Thymus (tissue), 14 donors: ENCODE measurements at places on chromosomes 1 and 21. TPM values are rescaled to one million over a fixed set of nuclear protein-coding genes. Genes with fewer than 3 reads are reported as not detected.

- DNase-seq: no peak
These were observed 65.8 kb downstream of the RHOU start for GRCh38 chr1:228801068-228801467.

- DNase-seq: no peak
These were observed 99.2 kb upstream of the GRIK3 start for GRCh38 chr1:37133276-37134145.

DNA sequence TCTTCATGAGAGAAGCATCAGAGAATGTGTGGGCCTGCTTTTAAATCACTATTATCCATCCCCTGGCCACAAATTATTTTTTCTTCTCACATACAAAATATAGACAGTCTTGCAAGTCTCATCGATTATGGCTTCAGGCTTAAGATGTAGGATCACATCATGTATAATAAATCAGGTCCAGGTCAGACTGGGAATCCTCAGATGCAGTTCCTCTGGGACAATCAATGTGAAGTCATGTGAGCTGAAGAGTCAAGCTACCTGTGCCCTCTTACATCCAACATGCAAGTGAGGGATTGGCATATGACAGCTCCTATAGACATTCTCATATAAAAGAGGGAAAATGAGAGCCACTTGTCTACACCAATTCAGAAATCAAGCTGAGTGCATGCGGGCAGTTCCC is 631.8 kb downstream of the PTPRU start:
- no peak for DNase-seq

DNA sequence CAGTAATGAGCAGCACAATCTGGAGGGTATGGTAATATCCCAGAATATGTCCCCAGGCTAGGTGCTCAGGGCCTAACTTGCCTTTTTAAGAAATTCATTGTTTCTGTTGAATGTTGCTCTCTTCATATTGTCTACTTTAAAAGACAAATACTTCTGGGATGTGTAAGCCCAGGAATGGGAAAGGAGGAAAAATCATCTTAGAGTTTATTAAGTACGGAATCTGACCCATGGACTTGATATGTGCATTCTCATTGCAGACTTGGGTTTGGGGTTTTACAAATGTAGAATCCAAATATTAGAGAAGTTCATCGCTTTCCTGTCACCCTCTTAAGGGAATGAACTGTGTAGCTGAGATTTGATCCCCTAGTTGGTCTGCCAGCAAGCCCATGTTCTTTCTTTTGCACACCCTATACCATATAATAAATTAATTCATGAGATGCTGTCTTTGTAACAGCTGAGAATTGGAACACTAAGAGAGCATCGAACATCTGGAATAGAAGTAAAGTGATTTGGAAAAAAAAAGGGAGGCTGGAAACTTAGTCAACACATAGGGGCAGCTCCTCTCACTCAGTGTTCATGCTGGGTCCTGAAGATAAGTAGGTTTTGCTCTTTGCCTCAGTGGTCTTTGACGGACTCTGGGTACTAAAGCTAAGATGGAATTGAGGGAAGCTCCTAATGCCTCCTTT is 235.8 kb upstream of the C1orf105 start:
- no peak for DNase-seq

DNA sequence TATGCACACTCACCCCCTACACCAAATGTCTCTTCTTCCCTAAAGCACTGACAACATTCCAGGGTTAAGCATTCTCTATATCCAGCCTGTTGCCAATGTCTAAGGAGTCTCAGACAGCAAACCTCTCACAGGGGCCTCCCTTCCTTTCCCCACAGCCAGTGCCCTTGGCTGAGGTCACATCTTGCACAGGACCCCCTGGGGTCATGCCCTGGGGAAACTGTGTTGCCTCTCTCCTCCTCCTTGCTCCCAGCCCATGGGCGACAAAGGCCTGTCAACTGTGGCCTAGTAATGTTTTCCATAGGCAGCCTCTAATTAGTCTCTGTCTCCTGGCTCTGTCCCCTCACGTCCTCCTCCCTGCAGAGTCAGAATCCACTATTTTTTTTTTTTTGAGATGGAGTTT is 54.6 kb downstream of the NENF start:
- no peak for DNase-seq

GRCh38 chr1:23480187-23481025 is 3.6 kb downstream of the ASAP3 start:
- DNase-seq: no peak

GRCh38 chr1:60052601-60053000 is 21.0 kb downstream of the C1orf87 start:
- no peak for DNase-seq

DNA sequence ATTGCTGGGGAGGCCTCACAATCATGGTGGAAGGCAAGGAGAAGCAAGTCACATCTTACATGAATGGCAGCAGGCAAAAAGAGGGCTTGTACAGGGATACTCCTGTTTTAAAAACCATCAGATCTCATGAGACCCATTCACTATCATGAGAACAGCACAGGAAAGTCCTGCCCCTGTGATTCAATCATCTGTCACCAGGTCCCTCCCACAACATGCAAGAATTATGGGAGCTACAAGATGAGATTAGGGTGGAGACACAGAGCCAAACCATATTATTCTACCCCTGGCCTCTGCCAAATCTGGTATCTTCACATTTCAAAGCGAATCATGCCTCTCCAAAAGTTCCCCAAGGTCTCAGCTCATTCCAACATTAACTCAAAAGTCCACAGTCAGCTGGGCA is 11.1 kb upstream of the MIA3 start:
- no peak for DNase-seq

DNA sequence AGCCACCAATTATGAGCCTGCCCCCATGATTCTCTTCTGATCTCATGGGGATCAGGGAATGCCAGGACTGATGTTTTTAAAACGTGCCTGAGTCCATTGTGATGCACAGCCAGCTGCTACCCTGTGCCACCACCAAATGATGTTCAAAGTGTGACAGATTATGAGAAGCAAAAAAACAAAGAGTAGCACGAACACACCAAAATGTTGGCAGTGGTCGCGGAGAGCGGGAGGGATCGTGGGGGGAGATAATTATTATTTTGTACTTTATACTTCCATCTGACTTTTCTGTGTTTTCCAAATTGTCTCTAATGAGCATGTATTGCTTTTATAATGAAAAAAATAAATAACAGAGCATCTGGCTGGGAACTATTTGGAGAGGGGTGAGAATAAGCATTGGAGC is 50.5 kb downstream of the EPHB2 start:
- no peak for DNase-seq

GRCh38 chr21:42463861-42464515 is 32.0 kb downstream of the RSPH1 start:
- DNase-seq: no peak

DNA sequence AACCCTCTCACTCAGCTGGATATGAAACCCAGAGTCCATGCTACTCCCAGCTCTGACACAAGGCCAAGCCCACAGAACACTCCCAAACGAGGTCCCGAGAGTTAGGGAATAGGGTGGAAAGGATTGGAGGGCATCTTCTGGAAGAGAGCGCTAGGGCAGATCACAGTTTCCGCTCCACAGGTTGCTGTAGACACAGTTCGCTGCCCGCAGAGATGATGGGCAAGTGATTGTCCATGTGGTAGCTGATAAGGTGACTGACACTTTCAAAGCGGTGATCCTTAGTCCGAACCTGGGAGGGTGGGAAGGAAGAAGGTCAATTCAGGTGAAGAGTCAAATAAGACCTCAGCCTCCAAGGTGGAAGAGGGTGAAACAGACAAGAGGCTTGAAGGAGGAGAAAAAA is 2.1 kb upstream of the PYGO2 start:
- no peak for DNase-seq

DNA sequence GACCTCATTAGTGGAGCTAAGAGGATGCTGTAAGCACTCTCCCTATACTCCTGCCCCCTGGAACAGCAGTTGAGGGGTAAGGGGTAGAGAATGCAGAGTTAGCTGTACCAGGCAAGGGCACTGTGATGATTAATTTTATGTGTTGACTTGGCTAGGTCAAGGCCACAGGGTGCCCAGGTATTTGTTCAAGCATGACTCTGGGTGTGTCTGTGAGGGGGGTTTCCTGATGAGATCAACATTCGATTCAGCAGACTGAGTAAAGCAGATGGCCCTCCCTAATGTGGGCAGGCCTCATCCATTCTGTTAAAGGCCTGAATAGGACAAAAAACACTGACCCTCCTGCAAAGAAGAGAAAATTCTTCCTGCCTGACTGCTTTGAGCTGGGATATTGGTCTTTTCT is 110.8 kb downstream of the KCND3 start:
- no peak for DNase-seq

DNA sequence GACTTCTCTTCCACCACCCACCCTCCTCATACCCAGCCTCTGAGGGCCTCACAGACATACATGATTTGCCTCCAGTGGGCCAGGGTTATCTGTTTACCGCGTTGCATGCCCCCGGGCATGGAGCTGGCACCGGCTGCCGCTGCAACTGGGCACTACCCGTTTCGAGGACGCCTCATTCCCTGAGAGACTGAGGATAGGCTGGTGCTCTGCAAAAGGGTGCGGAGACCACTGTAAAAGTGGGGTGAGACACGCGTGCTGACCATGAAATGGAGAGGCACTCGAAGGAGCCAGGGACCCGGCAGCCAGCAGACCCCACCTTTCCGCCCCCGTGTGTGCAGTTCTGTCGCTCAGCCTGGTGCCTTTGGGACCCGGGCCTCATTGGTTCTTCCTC is 20.6 kb downstream of the TP73 start:
- DNase-seq: no peak

GRCh38 chr1:49298304-49298703 is 521.6 kb upstream of the BEND5 start:
- no peak for DNase-seq

DNA sequence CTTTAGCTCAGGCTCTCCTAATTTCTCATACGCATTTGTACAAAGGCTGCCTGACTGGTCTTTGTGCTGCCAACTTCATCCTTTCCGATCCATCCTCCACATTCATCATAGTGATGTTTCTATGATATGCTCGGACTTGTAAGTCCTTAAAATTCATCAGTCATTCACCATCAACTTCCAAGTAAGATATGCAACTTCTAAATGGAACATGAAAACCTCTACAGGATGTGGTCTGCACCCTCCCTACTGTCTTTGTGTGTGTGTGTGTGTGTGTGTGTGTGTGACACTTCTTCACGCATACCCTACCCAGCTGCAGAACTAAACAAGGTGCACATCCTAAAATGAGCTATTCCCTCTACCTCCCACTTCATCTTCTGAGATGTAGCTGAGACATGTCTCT is 397.9 kb upstream of the NR5A2 start:
- DNase-seq: peak; percentile 42

GRCh38 chr1:212009561-212009960 is 25.8 kb downstream of the INTS7 start:
- no peak for DNase-seq

- DNase-seq: no peak
These were observed 398.8 kb downstream of the SEC16B start for GRCh38 chr1:177571076-177571475.

- DNase-seq: no peak
These were observed 2.1 kb downstream of the C1orf21 start for GRCh38 chr1:184388971-184389370.

DNA sequence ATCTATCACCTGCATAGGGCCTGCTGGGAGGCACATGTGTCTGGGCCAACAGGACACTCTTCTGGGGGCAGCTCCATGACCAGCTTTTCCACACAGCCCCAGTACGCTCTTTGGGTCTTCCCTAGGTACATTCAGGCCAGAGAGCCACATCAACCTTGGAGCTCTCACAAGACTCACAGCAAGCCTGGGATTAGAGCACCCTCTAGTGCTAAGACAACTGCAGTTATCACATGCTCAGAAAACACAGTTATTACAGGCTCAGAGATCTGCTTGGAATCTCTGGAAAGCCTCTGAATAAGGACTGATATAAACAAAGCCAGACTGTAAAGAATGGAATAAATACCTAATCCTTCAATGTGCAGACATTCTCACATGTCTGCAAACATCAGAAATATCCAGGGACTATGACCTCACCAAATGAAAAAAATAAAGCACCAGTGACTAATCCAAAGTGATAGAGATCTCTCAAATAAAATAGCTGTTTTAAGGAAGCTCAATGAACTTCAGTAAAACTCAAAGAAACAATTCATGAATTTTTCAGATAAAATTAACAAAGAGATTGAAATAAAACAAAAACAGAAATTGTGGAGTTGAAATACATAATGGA is 563.9 kb upstream of the NR5A2 start:
- DNase-seq: peak; percentile 24

GRCh38 chr21:45529785-45530422 is 12.3 kb downstream of the SLC19A1 start:
- no peak for DNase-seq

GRCh38 chr1:227265891-227266290 is 52.4 kb downstream of the CDC42BPA start:
- DNase-seq: no peak

DNA sequence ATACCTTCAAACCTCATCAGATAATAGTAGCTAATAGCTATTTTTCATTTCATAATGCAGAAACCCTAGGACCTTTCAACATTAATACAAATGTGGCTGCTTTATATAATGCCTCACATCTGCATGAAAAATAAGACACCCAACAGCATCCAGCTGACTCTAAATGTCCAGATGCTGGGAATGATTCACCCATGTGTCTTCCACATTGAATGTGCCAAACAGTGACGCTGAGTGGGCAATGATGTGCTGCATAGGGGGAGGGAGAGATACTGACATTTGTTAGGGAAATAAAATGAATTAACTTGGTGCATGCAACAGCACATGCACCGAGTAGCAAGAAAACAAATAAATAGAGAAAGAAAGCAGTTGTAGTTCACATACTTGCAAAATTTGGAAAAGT is 199.3 kb downstream of the DSCAM start:
- DNase-seq: no peak

- DNase-seq: no peak
These were observed 149.2 kb upstream of the JUN start for GRCh38 chr1:58932859-58933598.

GRCh38 chr1:111976842-111977241 is 12.6 kb downstream of the KCND3 start:
- DNase-seq: no peak

GJB3 gene
- 0.66 TPM for total RNA-seq

WDR64 gene
- total RNA-seq: 0.14 TPM

HSPB7 gene
- total RNA-seq: under 0.01 TPM

HLX gene
- 2.4 TPM for total RNA-seq

TSEN15 gene
- total RNA-seq: 41.4 TPM

CR1L gene
- 0.85 TPM for total RNA-seq

CFHR3 gene
- total RNA-seq: not detected

LCE3E gene
- not detected for total RNA-seq

PTAFR gene
- total RNA-seq: 4.9 TPM

GOLT1A gene
- 0.47 TPM for total RNA-seq

C1QC gene
- total RNA-seq: 83.0 TPM
